ENCODE measurements at places on chromosomes 11 and 22. TPM values are rescaled to one million over a fixed set of nuclear protein-coding genes. Genes with fewer than 3 reads are reported as not detected.
A peak's percentile ranks its signal among the peaks of the same experiment; 100 is the strongest.

GUCY1A2 gene
- 8.4 TPM for total RNA-seq

DNA sequence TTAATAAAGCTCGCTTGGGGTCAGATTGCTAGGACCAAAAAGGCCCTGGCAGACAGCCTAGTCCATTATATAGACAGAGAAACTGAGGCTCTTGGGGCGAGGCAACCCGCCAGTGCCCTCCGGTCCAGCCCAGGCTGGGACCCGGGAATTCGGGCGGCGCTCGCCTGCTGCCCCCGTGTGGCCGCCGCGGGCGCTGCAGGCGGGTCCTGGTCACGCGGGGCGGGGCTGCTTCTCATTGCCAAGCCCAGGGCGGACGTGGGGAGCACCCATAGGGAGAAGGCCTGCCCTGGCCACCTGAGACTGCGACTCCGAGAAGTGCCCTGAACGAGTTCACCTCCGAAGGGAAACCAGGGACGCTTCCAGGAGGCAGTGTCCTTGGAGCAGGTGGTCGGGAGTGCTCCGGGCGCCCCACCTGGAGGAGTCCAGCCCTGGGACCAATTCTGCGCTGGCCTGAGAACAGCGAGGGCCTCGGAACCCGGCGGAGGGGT, 36.0 kb upstream of the CSNK1E start:
- peak; percentile 75 for DNase-seq

TMEM86A gene
- 1.7 TPM for total RNA-seq

HTR3A gene
- not detected for total RNA-seq

RGL4 gene
- not detected for total RNA-seq

Measured in hepatocyte (in vitro differentiated cells).